ENCODE measurements at places on chromosomes 3 and 15.

DNA sequence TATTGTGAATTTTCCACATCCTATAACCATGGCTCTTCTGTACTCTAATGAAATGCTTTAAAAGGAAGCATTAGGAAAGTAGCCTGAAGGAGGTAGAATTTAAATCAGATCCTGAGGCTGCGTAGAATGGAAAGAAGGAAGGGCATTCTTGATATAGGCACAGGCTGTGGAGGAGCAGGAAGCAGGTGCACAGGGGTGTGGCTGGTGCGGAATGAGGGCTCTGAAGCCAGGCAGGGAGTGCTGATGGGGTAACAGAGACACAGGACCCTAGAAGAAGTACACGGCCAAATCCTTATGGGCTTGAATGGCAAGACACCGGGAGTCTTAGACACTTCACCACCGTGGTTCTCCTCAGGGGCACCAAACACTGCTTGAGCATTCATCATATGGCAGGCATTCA is 97.0 kb downstream of the MYLK start:
- no peak for DNase-seq
- H3K4me3 ChIP-seq, result no peak overlapping the region
- peaks cover 2% of the 10 kb centered on the region for H3K27me3 ChIP-seq
- no peaks in the 10 kb centered on the region for H3K36me3 ChIP-seq

- H3K36me3 ChIP-seq, result peaks cover 57% of the 10 kb centered on the region
- peaks cover 14% of the 10 kb centered on the region for H3K4me1 ChIP-seq
- H3K27me3 ChIP-seq, result no peaks in the 10 kb centered on the region
Measured at GRCh38 chr3:11600501-11601282, 43.0 kb downstream of the VGLL4 start.

- DNase-seq, result no peak
- H3K27ac ChIP-seq, result peak overlapping the region; percentile 8
- H3K4me3 ChIP-seq, result no peak overlapping the region
- no peaks in the 10 kb centered on the region for H3K27me3 ChIP-seq
Measured at GRCh38 chr3:126469479-126469878, 6.2 kb downstream of the ZXDC start.

DNA sequence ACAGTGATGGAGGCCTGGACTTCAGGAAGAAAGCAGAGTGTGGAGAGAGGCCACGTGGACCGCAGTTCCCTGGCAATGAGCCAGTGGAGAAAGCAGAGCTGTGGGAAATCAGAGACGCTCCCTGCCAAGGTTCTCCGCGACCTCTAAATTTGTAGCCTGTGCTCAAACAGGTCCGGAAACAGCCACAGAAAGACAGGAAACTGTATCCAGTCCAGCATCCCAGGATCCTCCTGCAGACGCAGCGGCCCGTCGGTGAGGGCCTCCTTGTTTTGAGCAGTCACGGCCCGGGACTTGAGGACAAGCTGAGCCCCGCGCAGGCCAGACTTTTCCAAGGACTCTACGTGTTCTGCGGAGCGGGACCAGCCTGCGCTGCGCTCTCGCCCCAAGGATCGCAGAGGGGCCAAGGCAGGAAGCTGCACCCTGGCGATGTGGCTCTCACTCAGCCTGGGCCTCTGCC is 22.3 kb downstream of the RPSA start:
- H3K27ac ChIP-seq, result no peak overlapping the region

DNA sequence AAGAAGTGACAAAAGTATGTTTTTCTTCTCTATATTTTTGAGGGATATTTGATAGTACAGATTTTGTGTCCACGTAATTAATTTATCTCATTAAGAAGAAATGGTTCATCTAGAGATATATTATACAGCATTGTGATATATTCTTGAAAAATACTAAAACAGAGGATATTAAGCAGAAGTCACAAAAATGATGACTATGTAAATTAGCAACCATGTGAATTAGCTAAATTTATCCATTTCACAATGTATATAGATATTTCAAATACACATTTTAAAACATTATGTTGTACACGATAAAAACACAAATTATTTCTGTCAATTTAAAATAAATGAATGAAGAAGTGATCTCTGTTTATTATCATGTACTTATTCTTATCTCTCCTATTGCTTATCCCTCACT is 989.5 kb downstream of the TUSC7 start:
- no peaks in the 10 kb centered on the region for H3K4me1 ChIP-seq
- no peak overlapping the region for H3K4me3 ChIP-seq
- H3K27ac ChIP-seq, result no peak overlapping the region
- no peak for DNase-seq
- no peaks in the 10 kb centered on the region for H3K36me3 ChIP-seq

DNA sequence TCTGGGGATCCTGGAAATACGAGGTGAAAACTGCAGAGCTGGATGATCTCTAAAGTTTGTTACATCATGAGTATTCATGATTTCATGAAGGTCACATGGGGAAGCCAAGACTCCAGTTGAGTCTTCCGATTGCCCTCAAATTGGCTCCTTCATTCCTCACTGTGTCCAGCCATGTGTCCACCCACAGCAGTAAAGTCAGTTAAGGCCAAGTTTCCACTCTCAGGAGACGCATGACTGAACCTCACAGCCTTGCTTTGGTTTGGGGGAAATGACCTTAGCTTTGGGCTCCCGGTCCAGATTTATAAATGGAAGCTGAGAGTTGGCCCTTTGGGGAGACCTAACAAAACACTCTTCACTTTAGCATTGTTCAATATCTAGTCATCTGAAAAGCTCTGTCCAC is 289.7 kb upstream of the MCTP2 start:
- H3K27me3 ChIP-seq, result peaks cover 2% of the 10 kb centered on the region
- H3K27ac ChIP-seq, result no peak overlapping the region
- H3K4me1 ChIP-seq, result no peaks in the 10 kb centered on the region
- no peak overlapping the region for H3K4me3 ChIP-seq

DNA sequence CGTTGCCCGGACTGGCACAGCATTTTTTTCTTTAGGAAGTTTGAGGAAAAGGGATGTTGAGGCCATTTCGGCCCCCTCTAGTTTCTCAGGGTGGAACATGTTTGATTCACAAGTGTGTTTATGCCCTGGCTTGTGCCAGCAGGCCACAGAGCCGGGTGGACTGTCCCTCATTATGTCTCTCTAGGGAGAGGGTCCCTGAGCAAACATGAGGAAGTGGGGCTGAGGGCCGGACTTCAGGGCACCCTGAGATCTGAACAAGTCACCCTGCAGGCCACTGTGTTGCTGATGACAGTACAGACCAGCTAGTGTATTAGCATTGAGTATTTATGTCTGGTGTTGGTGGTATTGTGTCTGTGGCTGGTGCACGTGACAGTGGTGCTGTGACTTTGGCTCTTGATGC is 34.9 kb downstream of the RNU5B-1 start:
- no peak for DNase-seq
- no peak overlapping the region for H3K4me3 ChIP-seq
- peaks cover 2% of the 10 kb centered on the region for H3K4me1 ChIP-seq
- H3K27me3 ChIP-seq, result peaks cover 5% of the 10 kb centered on the region
- H3K36me3 ChIP-seq, result no peaks in the 10 kb centered on the region
- no peak overlapping the region for H3K27ac ChIP-seq

DNA sequence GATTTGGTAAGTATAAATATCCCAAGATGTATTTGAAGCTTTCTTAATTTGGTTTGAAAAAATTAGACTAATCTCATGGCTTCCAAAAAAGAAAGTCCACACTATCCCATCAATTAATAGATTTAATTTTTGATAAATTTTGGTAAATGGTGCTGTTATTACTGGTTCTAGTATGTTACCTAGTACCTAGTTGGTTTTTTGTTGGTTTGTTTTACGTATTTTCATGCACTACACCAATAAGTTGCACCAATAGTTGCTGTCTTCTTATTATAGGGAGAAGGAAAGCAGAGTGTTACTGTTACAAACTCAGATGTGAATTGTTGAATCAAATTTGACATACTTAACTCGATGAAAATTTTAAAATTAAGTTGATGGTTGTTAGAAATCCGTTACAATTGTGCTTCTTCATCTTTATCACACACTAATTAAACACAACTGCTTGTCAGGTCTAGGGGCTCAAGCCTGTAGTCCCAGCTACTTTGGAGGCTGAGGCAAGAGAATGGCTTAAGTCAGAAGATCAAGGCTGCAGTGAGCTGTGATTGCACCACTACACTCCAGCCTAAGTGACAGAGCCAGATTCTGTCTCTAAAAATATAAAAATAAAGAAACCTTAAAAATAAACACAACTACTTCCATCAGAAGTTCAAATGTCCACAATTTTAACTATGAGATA is 23.1 kb upstream of the MBNL1 start:
- no peak for DNase-seq
- peaks cover 16% of the 10 kb centered on the region for H3K36me3 ChIP-seq
- peaks cover 30% of the 10 kb centered on the region for H3K4me1 ChIP-seq
- no peaks in the 10 kb centered on the region for H3K27me3 ChIP-seq

- H3K27me3 ChIP-seq, result no peaks in the 10 kb centered on the region
- DNase-seq, result no peak
- H3K27ac ChIP-seq, result no peak overlapping the region
- H3K4me1 ChIP-seq, result no peaks in the 10 kb centered on the region
- no peaks in the 10 kb centered on the region for H3K36me3 ChIP-seq
Measured at GRCh38 chr15:81612631-81613030, 238.6 kb upstream of the TMC3 start.

- peak overlapping the region; percentile 38 for H3K27ac ChIP-seq
- H3K27me3 ChIP-seq, result no peaks in the 10 kb centered on the region
- no peak for DNase-seq
- H3K36me3 ChIP-seq, result peaks cover 74% of the 10 kb centered on the region
Measured at GRCh38 chr3:16477056-16477455, 36.4 kb downstream of the RFTN1 start.

DNA sequence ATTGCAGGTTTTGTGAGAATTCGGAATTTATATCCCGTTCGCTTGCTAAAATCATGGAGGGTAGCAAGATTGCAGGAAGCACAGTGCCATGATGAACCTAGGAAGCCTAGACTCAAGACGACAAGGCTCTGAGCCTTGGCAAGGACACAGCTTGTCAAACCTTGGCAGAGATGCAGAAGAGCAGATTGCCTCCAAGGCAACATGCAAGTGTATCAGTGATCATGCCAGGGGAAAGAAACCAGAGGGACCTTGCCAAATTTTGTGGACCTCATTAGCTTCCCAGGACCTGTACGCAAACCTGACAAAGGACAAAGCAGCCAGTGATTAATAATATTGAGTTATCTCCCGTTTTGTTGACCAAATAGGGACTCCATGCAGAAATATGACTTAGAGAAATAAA is 159.7 kb downstream of the GOLIM4 start:
- no peak overlapping the region for H3K4me3 ChIP-seq
- H3K27ac ChIP-seq, result no peak overlapping the region
- H3K36me3 ChIP-seq, result no peaks in the 10 kb centered on the region
- no peaks in the 10 kb centered on the region for H3K27me3 ChIP-seq

GRCh38 chr3:33186524-33187367 is 31.9 kb downstream of the SUSD5 start:
- H3K4me1 ChIP-seq, result no peaks in the 10 kb centered on the region
- no peak overlapping the region for H3K4me3 ChIP-seq
- no peak for DNase-seq
- peaks cover 13% of the 10 kb centered on the region for H3K27me3 ChIP-seq

- DNase-seq, result no peak
- no peak overlapping the region for H3K27ac ChIP-seq
- H3K27me3 ChIP-seq, result no peaks in the 10 kb centered on the region
- H3K4me3 ChIP-seq, result no peak overlapping the region
Measured at GRCh38 chr3:129703913-129704312, 97.4 kb upstream of the PLXND1 start.

DNA sequence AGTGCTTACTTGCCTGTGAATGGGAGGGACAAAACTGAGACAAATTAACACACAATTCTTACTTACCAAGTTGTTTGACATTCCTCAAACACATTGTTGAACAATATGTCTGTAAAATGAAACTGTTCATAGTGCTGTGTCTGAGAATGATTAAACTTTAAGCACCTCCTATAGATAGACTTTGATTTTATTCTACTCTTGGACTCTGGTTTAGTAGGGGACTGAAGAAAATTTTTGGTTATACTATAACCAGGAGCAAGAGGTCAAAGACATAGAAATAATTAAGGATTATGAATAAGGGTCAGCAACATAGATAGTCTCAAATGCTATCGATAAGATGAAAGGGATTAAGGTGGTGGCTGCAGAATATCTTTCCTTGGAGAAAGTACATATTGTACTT is 7.9 kb upstream of the MTFMT start:
- peaks cover 8% of the 10 kb centered on the region for H3K27me3 ChIP-seq
- peaks cover 10% of the 10 kb centered on the region for H3K4me1 ChIP-seq
- DNase-seq, result no peak
- no peak overlapping the region for H3K27ac ChIP-seq
- H3K36me3 ChIP-seq, result no peaks in the 10 kb centered on the region

DNA sequence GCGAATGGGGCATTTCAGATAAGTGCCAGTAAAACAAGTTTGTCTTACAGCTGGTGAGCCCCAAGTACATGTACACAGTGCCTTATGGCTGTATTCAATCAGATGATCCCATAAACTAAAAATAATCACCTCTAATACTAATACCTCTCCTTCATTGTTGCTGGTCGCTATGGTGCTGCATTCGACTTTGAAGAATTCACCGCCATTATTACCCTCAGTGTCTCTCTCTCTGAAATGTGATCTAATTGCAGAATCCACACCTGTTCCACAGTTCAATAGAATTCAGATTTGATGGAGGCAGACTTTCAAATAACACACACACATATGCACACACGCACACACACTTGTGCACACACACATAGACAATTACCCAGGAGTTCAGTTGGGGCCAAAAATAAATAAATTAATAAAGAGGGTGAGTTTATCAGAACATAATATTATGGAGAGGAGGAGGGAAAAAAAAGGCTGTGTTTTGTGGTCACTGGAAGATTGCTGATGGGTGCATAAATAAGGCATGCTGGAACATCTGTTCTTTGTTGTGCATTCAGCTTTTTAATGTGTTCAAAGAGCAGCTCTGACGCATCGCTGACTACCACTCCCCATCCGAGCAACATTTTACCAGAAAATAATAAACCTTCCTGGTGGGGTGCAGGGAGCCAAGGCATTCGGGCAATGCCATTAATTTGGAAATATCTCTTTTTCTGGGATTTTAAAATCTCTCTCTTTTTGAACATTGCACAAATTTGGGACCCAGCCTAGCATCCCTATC is 235.7 kb downstream of the SATB1 start:
- no peak overlapping the region for H3K27ac ChIP-seq
- H3K4me1 ChIP-seq, result no peaks in the 10 kb centered on the region
- no peaks in the 10 kb centered on the region for H3K36me3 ChIP-seq
- no peak overlapping the region for H3K4me3 ChIP-seq
- peaks cover 9% of the 10 kb centered on the region for H3K27me3 ChIP-seq

GRCh38 chr3:123778525-123778924 is 105.6 kb downstream of the MYLK start:
- H3K27me3 ChIP-seq, result peaks cover 2% of the 10 kb centered on the region
- no peak overlapping the region for H3K4me3 ChIP-seq
- no peaks in the 10 kb centered on the region for H3K4me1 ChIP-seq
- no peak overlapping the region for H3K27ac ChIP-seq
- H3K36me3 ChIP-seq, result no peaks in the 10 kb centered on the region

GRCh38 chr3:89947337-89947954 is 840.0 kb downstream of the EPHA3 start:
- H3K4me1 ChIP-seq, result no peaks in the 10 kb centered on the region
- H3K4me3 ChIP-seq, result no peak overlapping the region
- H3K27ac ChIP-seq, result no peak overlapping the region
- DNase-seq, result no peak
- no peaks in the 10 kb centered on the region for H3K36me3 ChIP-seq
- H3K27me3 ChIP-seq, result no peaks in the 10 kb centered on the region

- H3K4me1 ChIP-seq, result no peaks in the 10 kb centered on the region
- no peak overlapping the region for H3K4me3 ChIP-seq
- H3K36me3 ChIP-seq, result no peaks in the 10 kb centered on the region
- no peaks in the 10 kb centered on the region for H3K27me3 ChIP-seq
- no peak for DNase-seq
Measured at GRCh38 chr3:133386876-133387275, 13.0 kb upstream of the BFSP2 start.

- no peak for DNase-seq
- H3K27ac ChIP-seq, result no peak overlapping the region
- peaks cover 24% of the 10 kb centered on the region for H3K27me3 ChIP-seq
- no peak overlapping the region for H3K4me3 ChIP-seq
- no peaks in the 10 kb centered on the region for H3K36me3 ChIP-seq
- peaks cover 21% of the 10 kb centered on the region for H3K4me1 ChIP-seq
Measured at GRCh38 chr15:60804986-60805949, 326.3 kb upstream of the ICE2 start.
